ENCODE measurements at places on chromosomes 5 and 9. TPM values are rescaled to one million over a fixed set of nuclear protein-coding genes. Genes with fewer than 3 reads are reported as not detected.

GRCh38 chr9:76580188-76580587, 121.2 kb downstream of the GCNT1 start:
- DNase-seq: no peak

DNA sequence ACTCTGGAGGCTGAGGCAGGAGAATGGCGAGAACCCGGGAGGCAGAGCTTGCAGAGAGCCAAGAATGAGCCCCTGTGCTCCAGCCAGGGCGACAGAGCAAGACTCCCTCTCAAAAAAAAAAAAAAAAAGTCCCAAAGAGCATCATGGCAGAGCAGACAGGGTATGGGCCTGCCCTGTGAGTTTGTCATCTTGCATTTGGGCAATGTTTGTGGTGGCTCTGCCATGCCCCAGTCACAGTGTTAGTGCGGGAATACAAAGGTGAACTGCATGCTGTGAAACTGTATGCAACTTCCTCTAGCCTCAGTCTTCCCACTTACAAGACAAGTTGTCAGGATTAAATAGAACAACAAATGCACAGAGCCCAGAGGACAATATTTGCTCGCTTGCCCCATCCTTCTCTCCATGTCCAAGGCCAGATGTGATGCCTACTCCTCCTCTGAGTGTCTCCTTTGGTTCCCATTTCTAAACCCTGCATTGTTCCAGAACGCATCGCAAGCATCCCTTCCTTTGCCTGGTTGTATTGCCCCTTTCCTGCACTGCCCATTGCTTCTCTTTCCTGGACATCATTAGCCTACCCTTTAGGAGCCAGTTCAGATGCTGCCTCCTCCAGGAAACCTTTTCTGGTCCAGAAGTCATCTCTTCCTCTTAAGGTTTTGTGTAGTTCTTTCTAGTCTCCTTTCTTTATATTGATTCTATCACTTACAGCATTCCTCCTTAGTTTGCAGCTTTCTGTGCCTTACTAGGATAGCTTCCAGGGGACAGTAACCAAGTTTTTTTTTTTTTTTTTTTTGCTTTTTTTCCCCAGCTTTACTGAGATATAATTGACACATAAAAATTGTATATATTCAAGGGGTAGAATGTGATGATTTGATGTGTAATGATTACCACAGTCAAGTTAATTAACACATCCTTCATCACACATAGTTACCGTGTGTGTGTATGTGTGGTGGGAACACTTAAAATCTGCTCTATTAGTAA, 69.0 kb upstream of the TNFAIP8 start:
- DNase-seq: no peak

GRCh38 chr9:96651626-96652025, 3.5 kb downstream of the PRXL2C start:
- DNase-seq: peak; percentile 12

- DNase-seq: peak; percentile 72
Measured at GRCh38 chr9:3497401-3497800, 28.4 kb downstream of the RFX3 start.

DNA sequence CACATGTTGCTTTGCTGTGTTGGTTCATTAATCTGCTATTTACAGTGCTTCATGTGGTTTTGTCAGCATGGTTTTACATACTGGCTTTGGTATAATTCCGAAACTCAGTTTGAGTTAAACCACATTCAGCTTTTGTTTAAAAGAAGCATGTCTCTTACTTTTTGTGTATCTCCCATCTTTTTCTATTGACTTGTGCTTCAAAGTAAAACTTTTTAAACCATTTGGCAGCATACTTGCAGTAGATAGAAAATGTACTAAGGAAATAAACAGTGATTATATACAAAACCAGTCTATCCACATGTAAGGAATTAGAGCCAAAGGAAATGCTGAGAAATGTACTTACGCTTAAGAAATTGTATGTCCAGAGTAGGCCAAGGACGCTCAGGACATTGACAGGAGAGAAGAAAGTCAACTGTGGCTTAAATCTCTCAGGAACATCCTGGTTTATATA, 286.9 kb downstream of the ARHGEF28 start:
- DNase-seq: no peak

DNA sequence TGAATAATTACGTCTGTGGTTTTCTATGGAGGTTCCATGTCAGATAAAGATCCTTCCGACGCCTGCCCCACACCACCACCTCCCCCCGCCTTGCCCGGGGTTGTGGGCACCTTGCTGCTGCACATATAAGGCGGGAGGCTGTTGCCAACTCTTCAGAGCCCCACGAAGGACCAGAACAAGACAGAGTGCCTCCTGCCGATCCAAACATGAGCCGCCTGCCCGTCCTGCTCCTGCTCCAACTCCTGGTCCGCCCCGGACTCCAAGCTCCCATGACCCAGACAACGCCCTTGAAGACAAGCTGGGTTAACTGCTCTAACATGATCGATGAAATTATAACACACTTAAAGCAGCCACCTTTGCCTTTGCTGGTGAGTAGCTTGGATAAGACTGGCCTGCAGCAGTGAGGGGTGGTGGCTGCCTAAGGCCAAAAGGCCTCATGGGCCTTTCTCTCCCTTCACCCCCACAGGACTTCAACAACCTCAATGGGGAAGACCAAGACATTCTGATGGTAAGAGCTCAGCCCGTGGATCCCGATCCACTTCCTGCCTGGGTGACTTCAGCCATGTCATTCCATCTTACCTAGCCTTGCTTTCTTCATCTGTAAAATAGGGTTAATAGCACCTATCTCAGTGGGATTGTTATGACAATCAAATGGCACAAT, at the start of gene IL3:
IL3 (plus strand) TSS at position 155 of the 661 bp plus-strand sequence; CDS start at position 207, 52 bp downstream.
- DNase-seq: no peak

DNA sequence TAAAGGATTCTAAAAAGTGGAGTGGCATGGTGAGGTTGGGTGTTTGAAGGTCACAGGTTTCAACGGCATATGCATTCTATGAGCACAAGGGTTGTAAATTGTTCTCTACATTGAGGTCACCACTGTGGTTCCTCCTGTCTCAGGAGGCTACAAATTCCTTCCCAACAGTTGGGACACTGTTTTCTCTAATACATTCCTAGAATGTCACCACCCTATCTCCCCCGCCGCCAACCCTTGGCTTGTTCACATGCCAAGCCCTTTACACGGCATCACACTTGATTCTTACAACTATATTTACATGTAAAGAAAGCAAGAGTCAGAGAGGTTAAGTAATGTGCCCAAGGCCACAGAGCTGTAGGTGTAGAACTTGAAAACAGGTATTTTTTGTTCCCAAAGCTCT, 315.1 kb downstream of the RAB3C start:
- no peak for DNase-seq

- DNase-seq: no peak
Measured at GRCh38 chr9:129164246-129164930, 13.7 kb downstream of the IER5L start.

DNA sequence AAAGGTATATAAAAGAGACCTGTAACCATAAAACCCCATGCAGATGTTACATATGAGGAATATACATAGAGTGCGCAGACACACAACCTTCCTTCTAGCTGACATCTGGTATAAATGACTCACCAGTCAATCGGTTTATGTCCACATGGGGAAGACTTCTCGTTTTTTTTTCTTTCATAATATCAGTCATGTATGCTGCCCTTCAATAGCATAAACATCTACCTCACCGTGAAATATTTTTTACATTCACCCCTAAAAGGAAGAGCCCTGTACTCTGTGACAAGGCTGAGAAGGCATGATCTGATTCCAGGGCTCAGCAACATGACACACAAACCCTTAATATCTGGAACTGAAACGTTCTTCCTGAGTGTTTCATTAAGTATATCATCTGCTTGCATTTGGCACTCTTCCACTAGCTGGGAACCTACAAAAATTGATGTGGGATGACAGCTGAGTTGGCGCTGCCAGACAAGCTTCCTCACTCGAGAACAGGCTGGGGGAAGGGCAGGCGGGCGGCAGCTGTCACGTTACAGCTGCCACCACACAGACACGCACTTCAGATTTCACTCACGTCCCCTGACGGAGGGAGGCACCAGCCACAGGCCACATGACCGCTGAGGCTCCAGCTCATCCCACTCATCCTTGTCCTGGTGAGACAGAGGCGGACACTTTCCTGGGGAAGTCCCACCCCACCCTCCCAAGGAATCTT, 74.2 kb downstream of the SHB start:
- DNase-seq: no peak

DNA sequence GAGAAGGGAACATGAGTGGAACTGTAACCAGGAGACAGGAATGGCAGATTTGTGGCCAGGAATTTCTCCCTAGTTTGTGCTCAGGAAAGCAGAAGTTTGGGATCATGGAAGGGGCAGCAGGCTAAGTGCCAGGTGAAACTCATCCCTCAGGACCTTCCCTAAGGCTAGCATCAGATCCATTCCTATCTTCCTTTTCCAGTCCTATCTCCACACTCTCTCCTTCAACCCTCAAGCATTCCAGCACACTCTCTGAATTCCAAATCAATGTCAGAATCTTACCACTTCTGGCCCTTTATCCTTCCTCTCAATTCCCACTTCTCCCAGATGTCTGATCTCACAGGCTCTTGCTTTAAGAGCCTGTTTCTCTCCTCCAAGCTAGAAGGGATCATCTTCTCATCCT, 53.2 kb upstream of the GRIA1 start:
- no peak for DNase-seq

DNA sequence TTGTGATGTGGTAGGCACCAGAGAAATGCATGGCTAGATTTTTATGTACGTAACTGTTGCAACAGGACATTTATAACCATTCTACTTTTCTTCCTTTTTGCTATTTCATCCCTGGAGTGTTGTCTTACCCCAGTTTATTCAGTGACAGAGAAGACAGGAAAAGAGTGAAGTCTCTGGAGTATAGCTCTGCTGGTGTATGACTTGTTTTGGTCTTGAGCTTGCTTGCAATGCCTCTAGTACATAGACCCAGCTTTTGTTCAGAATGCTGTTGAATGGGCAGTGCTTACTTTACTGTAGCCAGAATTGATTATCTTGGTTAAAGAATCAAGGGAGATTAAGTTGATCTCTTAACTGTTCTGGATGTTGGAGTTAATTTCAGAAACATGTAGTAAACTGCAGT, 94.3 kb downstream of the PBX3 start:
- DNase-seq: no peak

GRCh38 chr9:123282362-123283047, 14.1 kb upstream of the STRBP start:
- no peak for DNase-seq

Gene MCC
- 19.0 TPM for total RNA-seq

Gene SLCO4C1
- not detected for total RNA-seq

Gene HSDL2
- 17.3 TPM for total RNA-seq

Gene NELFB
- total RNA-seq: 56.7 TPM

Gene FABP6
- not detected for total RNA-seq

Gene SERF1A
- 4.9 TPM for total RNA-seq

Gene SAXO1
- not detected for total RNA-seq

Gene SPARC
- 525 TPM for total RNA-seq

Gene MACIR
- total RNA-seq: 5.1 TPM

Gene PCSK5
- total RNA-seq: 1.0 TPM
